ENCODE measurements at places on chromosomes 5 and 9. TPM values are rescaled to one million over a fixed set of nuclear protein-coding genes. Genes with fewer than 3 reads are reported as not detected.

GRCh38 chr9:117715411-117715989, 11.3 kb downstream of the TLR4 start:
- no peak for DNase-seq

GRCh38 chr9:132820169-132820944, 57.7 kb downstream of the AK8 start:
- no peak for DNase-seq

DNA sequence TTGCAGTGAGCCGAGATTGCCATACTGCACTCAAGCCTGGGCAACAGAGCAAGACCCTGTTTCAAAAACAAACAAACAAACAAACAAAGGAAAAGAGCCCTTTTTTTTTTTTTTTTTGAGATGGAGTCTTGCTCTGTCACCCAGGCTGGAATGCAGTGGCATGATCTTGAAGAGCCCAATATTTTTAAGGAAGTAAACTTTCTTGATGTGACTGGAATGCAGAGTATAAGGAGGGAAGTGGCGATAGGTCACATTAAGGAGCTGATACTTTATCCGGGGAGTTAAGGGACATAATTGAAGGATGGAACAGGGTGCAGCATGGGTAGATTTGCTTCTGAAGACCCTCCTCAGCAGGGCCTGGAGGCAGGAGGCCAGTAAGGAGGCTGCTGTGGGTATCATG, 13.0 kb downstream of the NAIF1 start:
- DNase-seq, result no peak

DNA sequence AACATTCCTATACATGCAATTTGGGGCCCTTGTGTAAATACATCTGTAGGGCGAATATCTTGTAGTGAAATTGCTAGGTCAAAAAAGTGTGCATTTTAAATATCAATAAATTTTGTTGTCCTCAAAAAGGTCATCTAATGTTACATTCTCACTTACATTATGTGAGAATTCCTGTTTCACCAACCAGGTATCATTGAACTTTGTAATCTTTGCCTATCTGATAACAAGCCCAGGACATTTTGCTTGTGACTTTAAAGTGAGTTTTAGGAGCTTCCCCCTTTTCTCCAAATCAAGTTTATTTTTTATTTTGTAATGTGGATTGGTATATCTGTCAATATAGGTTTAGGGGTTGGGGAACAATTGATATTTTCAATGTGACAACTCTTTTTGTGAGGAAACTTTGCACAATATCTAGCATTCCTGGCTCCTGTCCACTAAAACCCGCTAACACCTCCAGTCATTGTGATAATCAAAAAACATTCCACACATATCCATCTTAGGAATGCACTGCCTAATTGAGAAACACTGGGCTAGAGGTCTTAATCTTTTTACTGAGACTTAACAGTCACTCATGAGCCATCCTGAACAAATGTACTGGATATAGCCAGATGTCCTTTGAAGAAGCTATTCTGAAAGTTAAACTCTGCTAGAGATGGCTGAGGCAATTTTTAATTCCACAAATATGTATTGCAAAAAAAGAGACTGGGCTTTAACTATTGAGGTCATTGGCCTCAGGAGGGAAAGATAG, 72.5 kb upstream of the SLC1A1 start:
- DNase-seq, result no peak

DNA sequence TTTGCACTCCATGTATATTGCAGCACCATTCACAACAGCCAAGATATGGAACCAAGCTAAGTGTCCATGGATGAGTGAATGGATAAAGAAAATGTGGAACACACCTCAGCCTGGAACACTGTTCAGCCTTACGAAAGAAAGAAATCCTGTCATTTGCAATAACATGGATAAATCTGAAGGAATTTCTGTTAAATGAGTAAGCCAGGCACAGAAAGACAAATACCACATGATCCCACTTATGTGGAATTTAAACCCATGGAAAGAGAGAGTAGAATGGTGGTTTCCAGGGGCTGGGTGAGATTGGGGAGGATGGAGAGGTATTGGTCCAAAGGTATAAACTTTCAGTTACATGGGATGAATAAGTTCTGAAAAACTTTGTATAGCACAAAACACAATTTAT, 228.9 kb upstream of the CD180 start:
- DNase-seq, result no peak

GRCh38 chr9:34590381-34591247, 1.1 kb upstream of the CNTFR start:
- no peak for DNase-seq

- DNase-seq, result peak; percentile 23
Measured at GRCh38 chr9:99105152-99106043, 485 bp downstream of the TGFBR1 start.

- no peak for DNase-seq
Measured at GRCh38 chr5:177220576-177220975, 82.9 kb downstream of the RAB24 start.

- peak; percentile 14 for DNase-seq
Measured at GRCh38 chr5:65213921-65214525, 267.7 kb downstream of the ADAMTS6 start.

- peak; percentile 69 for DNase-seq
Measured at GRCh38 chr5:67165526-67166459, 30.8 kb downstream of the CD180 start.

DNA sequence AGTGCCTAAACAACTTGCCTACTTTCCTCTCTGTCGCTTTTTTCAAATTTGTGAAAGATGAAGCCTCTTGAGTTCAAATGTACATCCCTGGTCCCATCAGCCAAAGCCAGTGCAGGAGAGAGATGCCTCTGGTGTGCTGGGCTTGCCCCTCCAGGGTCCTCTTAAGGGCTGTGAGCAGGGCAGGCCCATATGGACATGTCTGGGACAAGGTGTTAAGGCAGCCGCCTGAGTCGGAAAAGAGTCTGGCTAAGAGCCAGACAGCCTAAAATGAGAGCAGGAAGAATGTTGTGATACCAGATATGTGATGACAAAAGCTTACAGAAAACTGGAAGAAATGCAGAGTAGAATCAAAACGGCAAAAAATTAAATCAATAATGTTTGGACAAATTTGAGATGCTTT, 72.5 kb downstream of the APTX start:
- peak; percentile 48 for DNase-seq

DNA sequence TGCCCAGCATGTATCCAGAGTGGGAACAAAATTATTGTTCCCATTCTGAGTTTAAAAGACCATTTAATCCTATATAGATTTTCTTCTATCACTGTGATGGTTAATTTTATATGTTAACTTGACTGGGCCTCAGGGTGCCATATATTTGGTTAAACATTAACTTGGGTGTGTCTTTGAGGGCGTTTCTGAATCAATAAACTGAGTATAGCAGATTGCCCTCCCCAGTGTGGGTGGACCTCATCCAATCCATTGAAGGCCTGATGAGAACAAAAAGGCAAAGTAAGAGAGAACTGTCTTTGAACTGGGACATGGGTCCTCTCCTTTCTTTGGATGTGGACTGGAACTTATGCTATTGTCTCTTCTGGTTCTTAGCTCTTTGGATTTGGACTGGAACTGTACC, 17.3 kb downstream of the RIOK2 start:
- no peak for DNase-seq

DNA sequence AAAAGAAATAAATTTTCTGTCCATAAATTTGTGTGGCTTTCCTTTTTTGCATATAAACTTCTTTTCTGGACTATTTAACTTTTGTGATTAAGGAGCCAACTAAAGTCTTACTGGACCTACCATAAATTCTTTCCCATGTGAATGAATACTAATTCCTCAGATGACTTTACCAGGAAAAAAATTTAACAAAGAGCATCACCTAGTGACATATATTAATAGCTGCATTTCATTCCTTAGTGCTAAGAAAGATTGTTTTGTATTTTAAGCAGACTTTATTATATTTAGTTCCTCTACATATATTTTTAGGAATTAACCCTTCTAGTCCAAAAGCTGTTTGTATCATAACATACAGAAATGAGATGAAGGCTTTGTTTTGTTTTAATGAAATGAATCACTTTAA, 64.4 kb downstream of the C9orf85 start:
- peak; percentile 7 for DNase-seq

- DNase-seq, result peak; percentile 76
Measured at GRCh38 chr5:120457839-120458507, 6.1 kb upstream of the PRR16 start.

- DNase-seq, result peak; percentile 9
Measured at GRCh38 chr9:73911804-73912203, 585.3 kb upstream of the RORB start.

DNA sequence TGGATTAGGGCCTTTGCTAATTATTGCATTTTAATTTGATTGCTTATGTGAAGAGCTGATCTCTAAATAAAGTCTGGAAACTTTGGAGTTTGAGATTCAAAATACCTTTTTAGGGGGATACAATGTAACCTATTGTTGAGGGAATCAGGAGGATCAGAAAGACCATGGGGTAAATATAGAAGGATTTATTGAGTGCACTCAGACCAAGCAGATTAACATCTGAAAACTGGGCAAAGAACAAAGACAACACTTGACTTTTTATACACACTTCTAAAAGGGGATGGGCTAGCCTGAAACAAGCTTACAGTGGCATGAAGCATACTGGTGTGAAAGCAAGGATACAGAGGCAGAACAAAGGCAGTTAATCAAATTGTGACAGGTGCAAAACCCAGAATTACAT, 174.3 kb downstream of the MRPS30 start:
- no peak for DNase-seq

GRCh38 chr9:107631788-107632187, 142.2 kb upstream of the KLF4 start:
- no peak for DNase-seq

- no peak for DNase-seq
Measured at GRCh38 chr5:150085950-150086715, at the start of gene CSF1R. TSS of gene CSF1R (minus strand) at chr5:150086554. CDS start at chr5:150086427, 127 bp downstream.

DNA sequence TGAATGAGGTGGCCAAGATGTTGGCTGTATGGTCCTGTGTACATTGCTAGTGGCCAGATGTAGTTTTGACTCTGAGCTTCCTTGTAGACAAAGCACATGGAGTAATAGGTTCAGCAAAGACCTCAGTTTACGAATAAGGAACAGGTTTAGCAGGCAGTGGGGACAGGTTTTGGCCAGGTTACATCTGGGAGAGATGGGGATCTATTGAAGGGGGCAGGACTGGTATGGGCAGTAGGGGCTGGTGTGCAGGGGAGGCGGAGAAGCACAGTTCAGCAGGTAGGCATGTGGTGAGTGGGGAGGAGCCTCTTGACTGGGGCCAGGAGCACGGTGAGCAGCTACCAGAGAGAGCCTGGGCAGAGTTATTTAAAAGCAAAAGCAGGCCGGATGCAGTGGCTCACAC, 67.3 kb downstream of the PDZD2 start:
- no peak for DNase-seq

GRCh38 chr9:123867034-123867433, 62.9 kb downstream of the DENND1A start:
- DNase-seq, result no peak

GRCh38 chr5:59709846-59710245, 183.7 kb downstream of the PDE4D start:
- DNase-seq, result no peak

DNA sequence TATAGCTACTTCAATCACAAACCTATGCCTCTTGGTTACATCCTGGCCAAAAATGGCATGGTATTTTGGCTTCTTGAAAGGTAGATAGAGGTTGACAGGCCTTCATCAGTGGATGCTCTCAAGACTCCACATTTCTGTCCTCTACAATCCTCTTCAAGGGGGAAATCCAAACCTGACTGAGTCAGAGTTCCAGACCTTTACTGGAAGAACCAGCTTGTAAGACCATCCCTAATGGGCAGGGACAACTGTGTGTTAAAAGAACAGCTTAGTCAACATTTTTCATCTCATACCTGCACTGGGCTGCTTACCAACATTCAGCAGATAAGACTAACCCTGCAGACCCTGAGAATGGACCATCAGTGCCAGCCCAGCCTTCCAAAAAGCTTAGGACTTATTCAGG, 155.7 kb downstream of the CDK5RAP2 start:
- no peak for DNase-seq

DNA sequence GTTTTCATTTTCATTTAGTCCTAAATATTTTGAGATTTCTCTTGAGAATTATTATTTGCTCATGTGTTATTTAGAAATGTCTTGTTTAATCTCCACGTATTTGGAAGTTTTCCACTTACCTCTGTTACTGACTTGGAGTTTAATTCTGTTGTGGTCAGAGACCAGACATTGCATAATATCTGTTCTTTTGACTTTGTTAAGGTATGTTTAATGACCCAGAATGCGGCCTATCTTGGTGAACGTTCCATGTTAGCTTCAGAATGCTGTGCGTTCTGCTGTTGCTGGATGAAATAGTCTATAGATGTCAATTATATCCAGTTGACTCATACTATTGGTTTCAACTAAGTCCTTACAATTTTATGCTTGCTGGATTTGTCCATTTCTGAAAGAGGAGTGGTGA, 325.3 kb upstream of the TARS1 start:
- no peak for DNase-seq

DNA sequence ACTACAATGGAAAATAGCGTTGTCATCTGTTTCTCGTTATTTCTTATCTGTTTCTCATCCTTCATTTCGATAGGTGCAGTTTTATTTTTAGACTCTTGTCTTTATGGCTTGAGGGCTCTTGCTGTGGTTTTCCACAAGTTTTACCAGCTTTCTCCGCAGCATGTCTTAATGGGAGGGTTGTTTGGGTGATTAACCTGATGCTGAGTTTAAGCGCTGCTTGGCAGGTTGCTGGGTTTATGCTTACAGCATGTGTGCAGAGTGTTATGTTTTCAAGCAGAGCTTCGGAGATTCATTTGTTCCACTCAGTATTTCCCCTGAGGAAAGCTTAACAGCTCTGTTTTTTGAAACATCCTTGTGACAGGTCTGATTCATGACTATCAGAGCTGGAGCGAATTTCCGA, 154.0 kb downstream of the SLC12A2 start:
- no peak for DNase-seq

DNA sequence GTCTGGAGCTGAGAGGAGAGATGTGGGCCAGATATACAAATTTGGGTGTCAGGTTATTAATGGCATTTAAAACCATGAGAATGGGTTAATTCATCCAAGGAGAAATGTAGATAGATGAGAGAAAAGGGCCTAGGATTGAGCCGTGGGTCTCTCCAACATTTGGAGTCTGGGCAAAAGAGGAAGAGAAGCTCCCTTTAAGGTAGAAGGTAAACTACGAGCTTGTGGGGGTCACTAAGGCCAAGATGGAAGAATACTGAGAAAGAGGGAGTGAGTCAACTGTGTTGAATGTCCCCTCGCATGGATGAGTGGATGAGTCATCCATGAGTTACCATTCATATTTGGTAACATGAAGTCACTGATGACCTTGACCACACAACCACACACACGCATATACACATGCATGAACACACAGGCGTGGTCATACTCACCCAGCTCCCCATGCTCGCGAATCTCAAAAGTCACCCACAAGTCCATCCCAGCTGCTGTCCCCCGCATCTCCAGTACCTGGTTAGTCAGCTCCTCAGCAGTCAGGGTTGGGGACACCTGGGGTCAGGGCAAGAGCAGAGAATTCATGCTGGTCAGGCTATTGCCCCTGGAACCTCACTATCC, 6.8 kb upstream of the FCHSD1 start:
- no peak for DNase-seq

SIT1 gene
- not detected for total RNA-seq

JAKMIP2 gene
- not detected for total RNA-seq

SLC46A2 gene
- total RNA-seq, result not detected

GCNT4 gene
- total RNA-seq, result 63.2 TPM

TMEM174 gene
- total RNA-seq, result not detected

LCN2 gene
- not detected for total RNA-seq

DIMT1 gene
- total RNA-seq, result 62.7 TPM

GDF9 gene
- 1.3 TPM for total RNA-seq

EQTN gene
- not detected for total RNA-seq

CCNJL gene
- total RNA-seq, result 3.1 TPM

ANXA2R gene
- 0.49 TPM for total RNA-seq

SIMC1 gene
- 8.4 TPM for total RNA-seq

JADE2 gene
- 25.8 TPM for total RNA-seq

CD72 gene
- total RNA-seq, result 2.4 TPM
